ENCODE measurements at places on chromosomes 12 and 14.

DNA sequence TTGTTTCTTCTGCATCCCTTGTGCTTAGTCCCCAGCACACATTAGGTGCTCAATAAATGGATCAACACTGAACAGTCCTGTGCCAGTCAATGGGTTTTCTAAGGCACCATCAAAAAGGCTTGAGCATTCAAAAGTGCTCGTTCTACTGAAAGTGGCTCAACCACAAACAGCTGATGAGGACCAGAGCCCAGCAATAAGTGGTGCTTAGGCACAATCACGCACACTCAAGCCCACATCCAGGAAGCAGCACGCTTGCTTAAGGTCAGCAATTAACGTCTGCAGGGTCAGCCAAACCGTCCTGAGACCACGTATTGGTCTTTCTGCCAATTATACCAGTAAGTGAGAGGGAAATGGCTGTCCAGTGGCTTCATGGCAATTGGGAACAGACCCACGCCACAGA, 56.5 kb downstream of the PRIMA1 start:
- DNase-seq, result no peak

DNA sequence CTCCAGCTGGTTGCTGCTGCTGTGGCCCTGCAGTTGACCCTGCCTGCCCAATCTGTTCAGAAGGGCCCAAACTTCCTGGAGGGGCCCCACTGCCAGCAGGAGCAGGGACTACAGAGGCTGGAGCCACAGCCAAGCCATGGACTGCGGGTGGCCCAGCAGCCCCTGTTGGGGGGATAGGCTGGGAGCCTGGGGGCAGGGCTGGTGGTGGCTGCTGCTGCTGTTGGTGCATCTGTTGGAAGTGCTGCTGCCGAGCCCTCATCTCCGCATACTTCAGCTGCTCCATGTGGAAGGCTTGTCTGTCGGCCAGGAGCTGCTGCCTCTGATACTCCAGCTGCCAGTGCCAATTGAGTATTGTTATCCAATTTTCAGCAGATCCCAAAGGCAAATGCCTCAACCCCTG, 7.2 kb downstream of the MYL6 start:
- no peak for DNase-seq

DNA sequence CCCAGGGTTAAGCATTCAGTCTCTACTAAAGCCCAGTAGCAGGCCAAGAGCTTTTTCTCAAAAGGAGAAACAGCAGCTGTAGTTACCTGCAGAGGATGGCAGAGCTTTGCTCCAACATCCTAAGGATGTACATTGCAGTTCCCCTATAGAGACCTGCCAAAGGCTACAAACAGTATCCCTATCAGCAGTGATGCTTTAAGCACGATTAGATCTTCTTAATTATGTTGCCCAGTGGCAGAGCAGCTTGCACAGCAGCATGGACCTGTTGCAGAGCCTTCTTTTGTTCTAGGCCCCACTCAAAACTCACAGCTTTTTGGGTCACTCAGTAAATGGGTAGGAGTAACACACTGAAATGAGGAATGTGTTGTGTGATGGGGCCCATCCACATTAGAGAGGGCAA, 46.4 kb upstream of the CRY1 start:
- DNase-seq, result no peak

GRCh38 chr12:76450690-76451089, 102.5 kb upstream of the BBS10 start:
- no peak for DNase-seq

DNA sequence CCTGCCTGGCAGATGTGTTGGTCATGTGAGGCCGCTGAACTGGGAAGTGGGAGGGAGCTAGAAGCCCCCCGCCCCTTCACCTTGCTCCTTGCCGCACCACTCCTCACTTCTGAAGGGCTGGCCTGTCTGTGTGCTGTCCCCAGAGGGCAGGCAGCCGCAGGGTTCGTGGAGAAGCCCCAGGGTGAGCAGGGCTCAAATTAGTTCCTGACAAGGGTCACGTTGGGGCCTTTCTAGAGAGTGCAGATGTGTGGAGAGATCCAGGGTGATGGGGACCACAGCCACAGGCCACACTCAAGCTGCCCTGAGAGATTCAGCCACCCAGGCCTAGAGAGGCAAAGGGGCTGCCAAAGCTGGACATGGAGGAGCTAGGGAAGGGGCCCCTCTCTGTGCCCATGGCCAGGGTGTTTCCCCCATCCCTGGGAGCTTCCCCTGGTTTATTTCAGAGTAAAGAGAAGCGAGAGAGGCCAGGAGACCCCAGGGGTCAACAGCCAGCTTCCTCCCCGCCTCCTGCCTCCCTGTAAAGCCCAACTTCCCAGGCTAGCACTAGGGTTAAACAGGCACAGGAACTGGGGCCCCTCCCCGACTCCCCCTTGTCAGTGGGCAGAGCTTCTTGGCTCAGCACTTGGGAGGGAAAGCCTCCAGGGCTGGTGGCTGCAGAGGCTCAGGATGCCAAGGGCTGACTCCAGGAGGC, 16.2 kb downstream of the SLC25A29 start:
- no peak for DNase-seq

DNA sequence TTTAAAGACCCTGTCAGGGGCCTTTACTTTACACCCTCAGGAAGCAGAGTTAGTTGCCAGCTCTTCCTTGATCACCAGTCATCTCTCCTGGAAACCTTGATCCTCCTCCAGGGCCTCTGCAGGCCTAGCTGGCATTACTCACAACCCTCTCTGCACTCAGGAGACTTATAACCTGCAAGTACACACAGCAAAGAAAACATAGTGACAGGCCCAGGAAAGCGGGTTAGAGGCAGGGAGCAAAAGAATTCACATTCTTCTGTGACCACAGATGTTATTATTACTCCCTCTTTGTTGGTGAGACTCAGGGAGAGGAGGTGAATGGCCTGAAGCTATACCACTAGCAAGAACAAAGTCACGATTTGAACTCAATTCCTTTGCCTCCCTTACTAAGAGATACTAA, 87.4 kb downstream of the OR11H12 start:
- no peak for DNase-seq

- DNase-seq, result no peak
These were observed 182.5 kb downstream of the ZFP36L1 start for GRCh38 chr14:68610251-68610793.

DNA sequence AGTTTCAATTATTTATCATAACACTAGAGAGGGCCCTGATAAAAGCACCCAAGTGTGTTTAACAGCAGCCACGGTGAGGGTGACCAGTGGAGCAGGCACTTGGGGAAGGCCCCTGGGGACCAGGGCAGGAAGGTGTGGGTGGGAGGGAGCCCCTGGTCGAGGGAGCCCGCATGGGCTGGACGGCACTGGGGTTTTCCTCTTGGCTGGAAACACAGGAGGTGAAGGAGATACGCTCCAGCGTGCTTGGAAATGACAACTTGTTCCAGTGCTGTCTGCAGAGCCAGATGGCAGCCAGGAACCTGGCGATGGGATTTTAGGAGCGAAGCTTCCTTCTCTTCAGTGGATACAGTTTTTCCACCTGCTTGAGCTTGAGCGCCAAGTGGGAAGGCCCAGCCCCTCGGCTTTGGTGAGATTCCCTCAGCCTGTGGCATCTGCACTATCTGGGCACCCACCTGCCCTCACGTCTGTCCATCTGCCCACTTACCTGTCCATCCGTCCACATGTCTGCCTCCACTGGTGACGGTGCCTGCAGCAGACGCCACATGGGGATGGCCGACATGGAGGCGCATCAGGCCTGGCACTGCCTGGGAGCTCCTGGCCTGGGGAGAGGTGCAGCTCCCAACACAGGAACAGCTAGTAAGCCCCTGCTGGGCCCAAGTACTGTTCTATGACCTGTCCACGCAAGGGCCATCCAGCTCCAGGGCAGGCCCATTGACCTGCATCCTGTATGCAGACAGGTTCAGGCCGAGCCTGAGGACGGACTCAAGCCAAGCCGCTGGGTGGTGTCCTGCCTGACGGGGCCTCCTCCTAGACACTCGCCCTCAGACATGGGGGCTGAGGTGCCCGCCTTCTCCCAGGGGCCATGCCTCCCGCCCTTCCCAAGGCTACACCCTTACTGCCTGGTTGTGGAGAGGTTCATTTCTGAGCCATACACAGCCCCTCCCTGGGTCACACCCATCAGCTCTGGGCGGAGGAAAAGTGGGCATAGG, 192.2 kb upstream of the C14orf180 start:
- no peak for DNase-seq

DNA sequence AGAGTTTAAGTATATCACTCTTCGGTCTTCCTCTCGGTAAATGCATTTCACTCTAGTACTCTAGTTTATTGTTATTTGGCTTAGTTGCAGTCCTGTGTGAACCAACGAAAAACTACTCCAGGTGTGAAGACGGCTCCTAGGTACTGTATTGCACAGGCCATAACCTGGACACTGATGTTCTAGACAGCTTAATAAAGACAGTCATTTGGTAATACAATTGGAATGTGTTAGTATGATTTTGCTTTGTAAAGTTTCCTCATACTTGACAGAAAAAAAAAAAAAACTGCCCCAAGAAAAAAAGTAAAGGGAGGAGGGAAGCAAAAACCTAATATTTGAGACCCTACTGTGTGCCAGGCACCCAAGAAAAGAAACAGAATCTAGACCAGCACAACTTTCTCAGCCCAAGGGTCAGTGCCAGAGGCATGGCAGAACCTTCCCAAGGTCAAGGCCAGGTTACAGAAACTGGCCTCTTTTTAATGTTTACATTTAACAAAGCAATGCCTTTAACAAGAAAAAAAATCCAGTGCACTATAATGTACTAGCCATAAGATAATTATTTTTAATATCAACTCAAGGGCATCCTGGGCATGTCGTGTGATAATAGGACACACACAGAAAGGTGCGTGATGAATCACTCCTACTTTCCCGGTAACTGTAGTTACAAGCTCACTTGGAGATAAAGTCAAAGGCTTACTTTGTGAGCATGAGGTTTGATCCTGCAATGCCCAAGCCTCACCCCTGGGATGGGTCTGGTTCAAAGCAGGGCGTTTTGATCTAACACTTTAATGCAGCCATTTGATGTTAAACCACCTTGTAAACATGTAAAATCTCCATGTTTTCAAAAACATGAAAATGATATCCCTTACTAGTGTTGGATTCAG, 110.6 kb downstream of the BMP4 start:
- no peak for DNase-seq

GRCh38 chr12:124369827-124370378, 75.0 kb downstream of the RFLNA start:
- DNase-seq, result no peak

DNA sequence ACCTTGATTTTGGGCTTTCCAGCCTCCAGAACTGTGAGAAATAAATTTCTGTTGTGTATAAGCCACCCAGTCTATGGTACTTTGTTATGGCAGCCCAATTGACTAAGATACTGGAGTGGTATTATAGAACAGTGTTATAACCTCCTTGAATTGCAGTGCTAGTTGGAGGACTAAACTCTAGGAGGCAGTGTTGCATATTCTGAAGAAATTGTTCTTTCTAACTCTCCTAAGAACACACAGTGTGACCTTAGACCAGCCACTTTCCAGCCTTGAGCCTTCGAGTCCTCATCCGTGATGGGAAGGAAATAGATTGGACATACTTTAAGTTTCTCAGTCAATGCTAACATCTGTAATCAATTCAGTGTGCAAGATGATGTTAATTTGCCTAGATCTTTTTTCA, 22.4 kb upstream of the LRRC10 start:
- no peak for DNase-seq

GRCh38 chr14:50354527-50354926, 42.2 kb downstream of the CDKL1 start:
- DNase-seq, result no peak

- DNase-seq, result no peak
These were observed 42.5 kb downstream of the JDP2 start for GRCh38 chr14:75470238-75470797.

- no peak for DNase-seq
These were observed 9.5 kb upstream of the NAA30 start for GRCh38 chr14:57380935-57381334.

GRCh38 chr14:68546839-68547238, 246.0 kb downstream of the ZFP36L1 start:
- no peak for DNase-seq

DNA sequence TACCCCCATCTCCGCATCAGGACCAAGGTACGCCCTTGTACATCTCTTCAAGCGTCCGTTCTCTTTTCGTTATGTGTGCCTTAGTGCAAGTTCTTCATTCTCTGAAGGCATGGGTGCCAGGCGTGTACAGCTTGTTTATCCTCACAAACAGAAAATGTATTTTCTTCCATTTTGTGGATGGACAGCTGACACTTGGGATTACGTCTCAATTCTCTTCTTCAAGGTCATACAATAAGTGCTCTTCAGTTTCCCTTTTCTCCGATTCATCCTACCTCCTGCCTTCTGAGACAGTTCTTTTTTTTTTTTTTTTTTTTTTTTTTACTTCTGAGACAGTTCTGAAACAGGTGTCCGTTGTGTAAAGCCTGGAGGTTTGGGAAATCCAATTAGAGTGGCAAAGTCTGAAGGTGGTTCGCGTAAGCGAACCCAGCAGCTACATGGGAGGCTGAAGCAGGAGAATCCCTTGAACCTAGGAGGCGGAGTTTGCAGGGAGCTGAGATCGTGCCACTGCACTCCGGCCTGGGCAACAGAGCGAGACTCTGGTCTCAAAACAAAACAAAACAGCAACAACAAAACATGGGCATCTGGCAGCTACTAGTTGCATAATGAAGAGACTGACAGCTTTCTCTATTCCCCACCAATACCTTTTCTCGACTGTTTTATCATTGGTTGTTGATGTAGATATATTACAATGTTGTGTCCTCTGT, 734 bp downstream of the COX6A1 start:
- no peak for DNase-seq

- no peak for DNase-seq
These were observed 313.5 kb downstream of the ITPR2 start for GRCh38 chr12:26519462-26519861.

DNA sequence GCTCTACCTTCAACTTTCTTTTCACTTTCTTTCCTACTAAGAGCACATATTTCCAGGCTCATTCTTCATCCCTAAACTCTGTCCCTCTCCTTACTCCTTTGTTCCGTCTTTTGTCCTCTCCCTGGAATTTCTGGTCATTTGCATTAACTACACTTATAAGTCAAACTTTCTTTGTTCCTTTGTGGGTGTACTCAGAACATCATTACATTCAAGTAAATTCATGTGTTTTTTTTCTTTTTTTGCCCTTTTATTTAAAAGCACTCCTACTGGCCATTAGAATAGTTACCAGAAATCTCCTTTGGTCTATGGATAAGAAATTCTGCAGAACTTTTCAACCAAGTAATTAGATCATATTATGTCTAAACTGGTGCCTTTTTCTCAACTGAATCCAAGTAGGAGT, 802.6 kb downstream of the DIO2 start:
- DNase-seq, result no peak

DNA sequence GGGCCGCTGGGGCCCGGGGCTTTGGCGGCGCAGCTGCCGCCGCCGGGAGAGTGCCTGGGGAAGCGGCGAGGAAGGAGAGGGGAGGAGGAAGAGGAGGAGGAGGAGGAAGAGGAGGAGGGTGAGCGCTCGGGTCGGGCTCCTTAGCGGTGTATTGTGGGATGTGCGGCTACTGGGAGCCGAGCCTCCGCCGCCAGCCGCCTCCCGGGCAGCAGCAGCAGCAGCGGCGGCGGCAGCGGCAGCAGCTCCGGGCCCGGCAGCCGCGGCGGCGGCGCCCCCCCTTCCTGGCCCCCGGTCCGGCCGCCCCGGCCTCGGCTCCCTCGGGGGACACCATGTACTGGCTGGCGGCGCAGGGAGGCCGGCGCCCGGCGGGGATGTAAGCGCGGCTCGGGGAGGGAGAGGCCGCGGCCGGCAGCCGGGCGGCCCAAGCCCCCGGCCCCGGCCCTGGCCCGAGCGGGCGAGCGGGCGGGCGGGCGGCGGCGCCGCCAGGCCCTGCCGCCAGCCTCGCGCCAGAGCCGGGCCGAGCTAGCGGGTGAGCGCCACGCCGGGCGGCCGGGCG, at the start of gene SETD1B:
Gene SETD1B (plus strand): TSS at position 149 of the 556 bp plus-strand sequence. CDS start 729 bp downstream, outside the sequence.
- no peak for DNase-seq
